ENCODE measurements at places on chromosomes 16 and 17.

DNA sequence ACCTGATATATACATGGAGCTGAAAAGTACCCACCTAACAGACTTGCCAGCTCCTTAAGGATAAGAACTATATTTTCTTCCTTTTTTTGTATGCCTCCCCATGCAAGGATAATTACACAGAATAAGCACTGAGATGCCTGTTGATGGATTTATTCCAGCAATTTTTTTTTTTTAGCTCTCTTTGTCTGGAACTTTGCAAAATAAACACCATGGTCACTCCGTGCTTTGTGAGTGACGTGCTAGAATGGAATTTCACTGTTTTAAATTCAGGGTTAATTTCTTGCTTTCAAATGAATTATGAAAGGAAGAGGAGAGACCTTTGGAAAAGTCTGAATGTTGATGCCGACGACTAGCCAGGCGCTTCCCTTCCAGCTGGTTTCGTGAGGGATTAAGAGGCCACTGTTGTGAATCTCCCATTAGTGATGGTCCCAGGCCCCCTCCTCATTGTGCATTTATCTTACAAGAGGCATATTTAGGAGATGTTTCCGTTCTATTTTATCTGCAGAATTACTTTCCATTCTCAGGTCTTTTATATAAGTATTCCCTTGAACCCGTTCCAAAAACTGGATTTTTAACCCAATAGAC lies 529.1 kb downstream of the WWOX start:
- DNase-seq, result no peak

GRCh38 chr16:78538919-78539318 lies 439.5 kb downstream of the WWOX start:
- DNase-seq, result no peak

GRCh38 chr16:68200088-68200783 lies 35.7 kb downstream of the ESRP2 start:
- DNase-seq, result no peak

- DNase-seq, result no peak
These were observed 1.9 kb upstream of the SALL1 start for GRCh38 chr16:51152691-51153576.

DNA sequence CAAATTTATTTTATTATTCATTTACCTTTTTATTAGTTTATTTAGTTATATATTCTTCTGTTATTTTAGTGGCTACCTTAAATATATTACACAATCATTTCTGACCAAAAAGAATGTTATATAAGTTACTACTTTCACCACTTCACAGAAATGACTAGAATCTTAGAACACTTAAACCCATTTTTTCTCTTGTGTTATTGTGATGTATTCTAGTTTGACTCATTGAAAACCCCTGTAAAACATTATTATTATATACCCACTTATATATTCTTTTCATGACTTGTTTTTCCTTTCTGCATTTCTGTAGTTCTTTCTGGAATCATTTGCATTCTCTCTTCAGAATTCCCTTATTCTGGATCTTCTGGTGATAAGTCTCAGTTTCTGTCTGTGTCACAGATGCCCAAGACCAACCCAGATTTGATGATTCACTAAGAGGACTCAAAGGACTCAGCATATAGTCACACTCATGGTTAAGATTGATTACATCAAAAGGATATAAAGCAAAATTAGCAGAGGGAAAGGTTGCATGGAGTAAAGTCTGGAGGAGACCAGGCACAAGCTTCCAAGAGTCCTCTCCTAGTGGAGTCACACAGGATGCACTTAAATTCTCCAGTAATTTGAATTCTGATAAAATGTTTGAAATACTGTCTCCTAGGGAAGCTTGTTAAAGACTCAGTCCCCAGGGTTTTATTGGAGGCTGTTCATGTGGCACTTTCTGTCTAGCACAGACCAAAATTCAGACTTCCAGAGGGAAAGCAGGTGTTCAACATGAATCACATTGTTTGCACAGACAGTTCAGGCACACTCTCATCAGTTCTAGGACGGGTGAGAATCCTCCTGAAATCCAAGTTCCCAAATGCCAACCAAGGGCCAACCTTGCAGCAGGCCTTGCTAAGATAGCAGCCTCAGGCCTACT lies 7.7 kb downstream of the GINS3 start:
- DNase-seq, result no peak

- no peak for DNase-seq
These were observed 2.8 kb upstream of the NUBP1 start for GRCh38 chr16:10740845-10741208.

DNA sequence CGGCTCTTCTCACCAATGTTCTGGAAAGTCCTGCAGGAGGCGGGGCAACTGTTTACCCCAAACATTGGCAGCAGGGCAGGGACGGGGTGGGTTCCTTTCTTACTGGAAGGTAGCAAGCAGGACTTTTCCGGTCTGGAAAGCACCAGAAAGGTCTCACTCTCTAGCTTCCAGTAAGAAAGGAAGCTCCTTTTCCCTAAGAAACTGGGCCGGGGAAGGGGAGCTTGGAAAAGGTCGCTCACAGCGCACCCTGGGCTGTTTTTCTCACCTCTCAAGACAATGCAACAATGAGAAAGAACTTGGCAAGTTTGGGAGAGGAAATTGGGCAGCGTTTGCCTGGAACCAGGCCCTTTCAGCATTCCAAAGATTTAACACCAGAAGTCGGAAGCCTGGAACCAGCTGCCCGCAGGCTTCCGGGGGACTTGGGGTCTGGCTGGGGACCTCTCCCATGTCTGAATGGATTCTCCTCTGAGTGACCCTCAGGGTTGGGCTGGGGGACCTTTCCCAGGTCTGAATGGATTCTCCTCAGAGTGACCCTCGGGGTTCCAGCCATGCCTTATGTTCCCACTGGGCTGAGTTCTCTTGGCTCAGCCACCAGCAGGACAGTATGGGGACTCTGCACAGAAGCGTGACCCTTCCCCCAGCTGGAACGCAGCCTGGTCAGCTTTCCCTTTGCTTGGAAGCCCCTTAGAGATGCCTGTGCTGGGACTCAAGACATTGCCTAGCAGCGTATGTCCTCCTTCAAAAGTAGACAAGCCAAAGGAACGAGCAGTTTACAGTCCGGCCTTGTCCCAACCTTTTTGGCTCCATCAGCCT lies 166.5 kb upstream of the PLCG2 start:
- no peak for DNase-seq

- no peak for DNase-seq
These were observed 1.4 kb downstream of the SOX9 start for GRCh38 chr17:72122010-72122764.

DNA sequence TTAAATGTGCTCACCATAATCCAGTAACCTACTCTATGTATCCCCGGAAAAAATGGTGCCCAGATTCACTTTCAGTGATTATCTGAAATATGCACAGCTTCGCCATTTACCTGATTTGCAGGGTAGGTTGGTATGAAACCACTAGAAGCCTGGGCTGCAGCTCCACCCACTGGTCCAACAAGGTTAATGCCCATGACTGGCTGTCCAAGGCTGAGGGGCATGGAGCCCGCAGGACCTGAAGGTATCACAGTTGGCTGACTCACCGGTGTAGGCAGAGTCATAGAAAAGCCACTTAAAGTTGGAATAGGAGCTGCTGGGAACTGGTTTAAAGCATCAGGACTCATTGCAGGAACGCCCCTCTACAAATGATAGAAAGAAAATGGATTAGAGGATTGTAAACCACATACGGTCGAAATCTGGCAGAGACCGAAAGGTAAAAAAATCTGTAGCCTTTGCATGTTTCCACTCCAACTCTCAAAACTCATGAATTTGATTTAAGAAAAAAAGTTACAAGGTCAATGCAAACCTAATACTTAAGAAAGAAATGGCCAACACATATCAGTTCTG lies 38.6 kb downstream of the SYNRG start:
- DNase-seq, result no peak

DNA sequence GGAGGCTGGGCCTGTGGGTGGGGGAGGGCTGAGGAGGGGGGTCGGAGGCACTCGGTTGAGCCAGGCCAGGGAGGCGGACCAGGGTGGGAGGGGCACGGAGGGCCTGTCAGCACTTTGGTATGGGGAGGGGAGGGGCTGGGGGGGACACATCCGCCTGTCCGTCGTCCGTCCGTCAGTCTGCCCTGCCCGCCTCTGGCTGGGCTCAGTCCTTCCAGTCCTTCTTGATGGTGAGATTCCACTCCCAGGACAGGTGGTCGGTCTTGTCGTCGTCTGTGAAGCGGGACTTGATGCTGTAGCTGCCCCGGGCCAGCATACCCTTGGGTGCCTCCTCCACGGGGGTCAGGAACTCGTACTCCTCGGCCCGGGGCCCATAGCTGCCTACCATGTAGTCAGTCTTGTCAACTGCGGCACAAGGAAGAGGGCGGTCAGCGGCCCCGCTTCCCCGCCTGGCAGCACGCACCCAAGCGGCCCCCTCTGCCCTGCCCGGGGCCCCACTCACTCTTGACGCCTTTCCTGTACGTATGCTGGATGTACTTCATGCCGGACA lies 2.4 kb downstream of the ARHGDIA start:
- no peak for DNase-seq

DNA sequence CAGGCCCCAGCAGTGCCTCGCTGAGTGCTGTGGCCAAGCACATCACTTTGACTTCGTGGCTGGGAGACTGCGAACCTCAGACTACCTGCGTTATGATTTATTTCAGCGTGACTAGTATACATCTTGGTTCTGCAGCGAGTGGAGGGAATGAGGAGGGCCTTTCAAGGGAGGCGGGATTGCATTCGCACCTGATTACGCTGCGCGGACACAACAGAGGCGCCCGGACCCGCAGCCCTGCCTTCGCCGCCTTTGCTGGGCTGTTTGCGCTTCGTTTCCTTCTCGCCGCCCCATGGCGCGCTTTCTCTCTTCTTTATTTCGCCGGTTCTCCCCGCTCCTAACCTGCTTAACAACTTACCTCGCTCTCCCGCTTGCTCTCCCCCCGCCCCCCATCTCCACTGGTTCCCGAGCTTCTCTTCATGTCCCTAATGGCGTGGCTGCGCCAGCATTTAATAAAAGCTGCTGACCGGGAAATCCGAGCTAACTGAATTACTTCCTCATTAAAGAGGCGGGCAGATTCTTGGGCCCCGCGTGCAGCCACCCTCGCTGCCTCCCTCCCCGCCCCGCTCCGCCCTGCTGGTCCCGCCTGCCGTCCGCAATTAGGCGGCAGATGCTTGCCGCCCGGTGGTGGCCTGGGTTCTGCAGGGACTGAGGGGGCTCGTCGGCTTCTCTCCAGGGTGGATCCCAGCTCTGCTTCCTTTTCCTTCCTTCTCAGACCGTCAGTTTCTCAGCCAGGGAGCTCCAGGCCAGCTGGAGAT lies 257.6 kb upstream of the SDK2 start:
- no peak for DNase-seq

DNA sequence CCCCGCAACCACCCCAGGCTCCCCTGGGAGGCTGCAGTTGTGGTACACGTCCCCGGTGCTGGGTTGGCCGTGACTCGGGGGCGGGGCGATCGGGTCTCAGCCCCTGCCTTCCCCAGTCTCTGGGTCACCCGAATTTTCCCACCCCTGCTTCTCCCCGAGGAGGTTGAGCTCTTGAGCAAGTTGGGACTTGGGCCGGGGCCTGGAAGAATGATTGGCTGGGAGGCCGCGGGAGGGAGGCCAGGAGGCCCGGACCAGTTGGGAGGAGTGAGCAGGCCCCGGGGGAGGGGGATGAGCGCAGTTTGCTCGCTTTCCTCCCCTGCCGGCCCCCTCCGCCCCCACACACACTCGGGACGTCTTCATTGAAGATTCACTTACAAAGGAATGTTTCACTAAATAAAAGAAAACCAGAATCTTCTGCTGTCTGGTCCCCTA lies 4.5 kb upstream of the HEXIM1 start:
- no peak for DNase-seq

GRCh38 chr16:67675579-67675935 lies 8.9 kb downstream of the C16orf86 start:
- DNase-seq, result no peak

DNA sequence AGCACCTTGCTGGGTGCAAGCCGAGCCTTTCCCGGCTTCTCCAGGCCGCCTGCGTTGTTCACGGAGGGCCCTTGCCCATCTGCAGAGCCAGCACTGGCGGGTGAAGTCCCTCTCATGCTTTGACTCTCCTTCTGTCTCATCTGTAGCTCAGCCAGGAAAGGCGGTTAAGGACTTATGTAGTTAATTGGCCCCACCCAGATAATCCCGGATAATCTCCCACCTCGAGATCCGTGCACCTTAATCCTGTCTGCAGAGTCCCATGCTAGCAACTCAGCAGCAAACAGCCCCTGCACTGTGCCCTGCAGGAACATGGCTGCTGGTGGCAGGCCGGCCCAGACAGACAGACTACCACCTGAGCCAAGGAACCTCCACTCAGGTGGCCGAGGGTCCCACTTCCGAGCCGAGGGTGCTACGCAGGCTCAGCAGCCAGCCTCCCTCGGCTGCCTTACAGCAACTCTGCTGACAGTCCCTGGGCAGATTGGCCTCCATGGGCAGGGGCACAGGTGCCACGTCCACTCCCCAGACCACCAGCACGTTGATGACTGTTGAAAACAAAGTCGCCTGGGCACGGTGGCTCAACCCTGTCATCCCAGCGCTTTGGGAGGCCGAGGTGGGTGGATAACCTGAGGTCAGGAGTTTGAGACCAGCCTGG lies 16.9 kb downstream of the RAB40C start:
- DNase-seq, result no peak

DNA sequence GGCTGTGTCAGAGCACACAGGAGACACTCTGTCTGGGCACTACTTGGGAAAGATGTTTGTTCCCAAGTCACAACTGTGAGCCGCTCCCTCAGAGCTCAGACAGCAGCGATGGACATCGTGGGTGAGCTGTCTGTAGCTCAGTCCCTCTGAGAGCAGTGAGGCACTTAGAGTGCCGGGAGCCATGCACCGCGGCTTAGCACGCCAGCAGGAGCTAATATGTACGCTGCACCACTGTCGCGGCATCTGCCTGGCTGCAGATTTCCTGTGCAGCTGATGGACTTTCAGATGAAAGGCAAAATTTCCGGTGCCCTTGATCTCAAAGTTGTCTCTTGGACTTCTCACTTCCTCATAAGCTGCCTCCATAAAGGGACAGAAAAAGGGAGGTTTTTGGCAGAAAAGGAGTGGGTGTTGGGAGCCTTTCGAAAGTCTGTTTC lies 92.8 kb upstream of the ZNF469 start:
- no peak for DNase-seq

- no peak for DNase-seq
These were observed 41.8 kb downstream of the NOL11 start for GRCh38 chr17:67759355-67760171.

DNA sequence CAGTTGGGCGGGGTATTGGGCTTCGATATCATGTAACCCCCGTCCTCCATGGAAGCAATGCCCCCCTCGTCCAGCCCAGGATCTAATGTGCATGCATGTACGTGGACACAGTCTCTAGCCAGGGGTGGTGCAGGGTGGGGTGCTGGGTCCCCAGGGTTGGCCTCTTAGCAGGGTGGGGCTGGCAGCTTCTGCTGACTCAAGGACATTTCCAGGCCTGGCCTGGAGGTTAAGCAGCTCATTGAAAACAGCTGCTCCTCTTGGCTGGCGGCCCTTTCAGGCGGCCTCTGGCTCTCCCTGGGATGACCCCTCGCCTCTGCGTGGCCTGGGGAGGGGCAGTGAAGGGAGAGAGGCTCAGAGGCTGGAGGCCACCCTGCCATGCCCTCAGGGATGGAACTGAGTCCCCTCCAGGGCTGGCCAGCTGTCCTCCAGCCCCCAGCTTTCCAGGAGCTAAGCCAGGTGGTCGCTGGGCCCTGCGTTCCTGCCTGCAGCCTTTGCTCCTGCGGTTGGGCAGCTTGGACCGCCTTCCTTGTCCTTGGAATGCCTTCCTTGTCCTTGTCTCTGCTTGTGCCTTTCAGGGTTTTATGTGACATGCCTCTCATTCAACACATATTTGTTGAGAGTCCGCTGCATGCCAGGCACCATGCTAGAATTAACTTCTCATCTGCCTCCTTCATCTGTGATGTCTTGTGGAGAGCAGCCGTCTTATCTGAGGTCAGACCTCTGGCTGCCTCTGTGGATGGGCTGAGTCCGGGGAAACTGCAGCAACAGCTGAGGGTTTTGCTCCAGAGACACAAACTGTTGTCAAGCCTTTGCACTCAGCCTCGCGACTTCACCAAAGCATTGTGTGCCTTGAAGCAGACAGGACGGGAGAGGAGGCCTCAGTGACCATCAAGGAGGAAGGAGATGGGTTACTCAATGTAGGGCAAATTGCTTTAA lies 26.6 kb downstream of the MRC2 start:
- no peak for DNase-seq
